Stimulated activated naive CD4-positive, alpha-beta T cell treated with Interleukin-2 at 50 U/mL for 16 hours (primary cell): ENCODE measurements at places on chromosomes 2 and 18.

DNA sequence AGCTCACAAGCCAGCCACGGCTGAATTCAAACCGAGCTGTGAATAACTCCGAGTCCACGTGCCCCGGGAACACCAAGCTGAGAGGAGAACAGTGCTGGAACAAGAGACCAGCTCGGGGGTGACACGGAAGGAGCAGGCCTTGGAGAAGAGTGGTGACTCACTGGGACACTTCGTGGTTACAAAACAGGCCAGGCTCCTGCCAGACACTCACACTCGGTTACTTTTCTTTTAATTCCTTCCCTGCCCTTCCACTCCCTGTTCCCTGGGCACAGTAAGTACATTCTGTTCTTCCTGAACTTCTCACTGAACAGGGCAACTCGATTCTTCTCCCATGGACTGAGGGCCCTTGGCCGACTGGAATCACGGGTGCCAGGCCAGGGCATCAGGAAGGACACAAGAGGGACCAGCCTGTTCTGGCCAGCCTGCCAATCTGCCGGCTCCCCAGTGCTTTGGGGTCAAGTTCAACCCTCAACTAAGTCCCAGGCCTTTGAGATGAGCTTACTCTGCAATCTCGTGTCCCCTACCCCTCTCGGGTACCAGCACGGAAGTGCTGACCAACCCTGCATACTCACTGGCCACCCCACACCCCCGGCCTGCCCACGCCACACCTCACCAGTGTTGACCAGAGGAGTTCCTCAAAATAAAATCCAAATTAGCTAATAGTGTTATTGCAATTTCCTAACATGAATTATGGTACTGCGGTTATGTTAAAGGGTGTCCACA lies 87.5 kb downstream of the TFCP2L1 start:
- no peak for DNase-seq

GRCh38 chr2:135386993-135387392 lies 144.0 kb downstream of the ZRANB3 start:
- DNase-seq, result no peak

GRCh38 chr2:2270808-2271415 lies 60.2 kb downstream of the MYT1L start:
- no peak for DNase-seq

DNA sequence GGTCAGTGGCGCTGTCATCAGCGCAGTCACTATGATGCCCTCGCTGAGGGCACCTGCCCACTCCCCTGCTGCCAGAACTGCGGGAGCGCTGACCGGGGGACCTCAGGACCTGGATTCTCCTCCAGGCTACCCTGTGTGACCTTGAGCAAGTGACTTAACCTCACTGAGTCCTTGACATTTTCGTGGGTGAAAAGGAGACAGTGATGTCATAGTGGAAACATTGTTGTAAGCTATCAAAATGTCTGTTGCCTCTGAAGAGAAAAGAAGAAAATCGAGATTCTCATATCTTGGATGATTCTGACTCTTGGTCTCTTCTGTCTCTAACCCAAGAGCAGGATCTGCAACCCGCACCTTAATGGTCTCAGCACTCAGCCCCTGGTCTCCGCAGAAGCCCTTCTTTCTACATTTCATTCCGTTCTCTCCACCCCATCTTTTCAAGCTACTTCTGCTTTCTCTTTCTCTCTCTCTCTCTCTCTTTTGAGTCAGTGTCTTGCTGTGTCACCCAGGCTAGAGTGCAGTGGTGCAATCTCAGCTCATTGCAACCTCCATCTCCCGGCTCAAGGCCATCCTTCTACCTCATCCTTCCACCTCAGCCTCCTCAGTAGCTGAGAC lies 978 bp upstream of the TUBA4A start:
- peak; percentile 26 for DNase-seq

DNA sequence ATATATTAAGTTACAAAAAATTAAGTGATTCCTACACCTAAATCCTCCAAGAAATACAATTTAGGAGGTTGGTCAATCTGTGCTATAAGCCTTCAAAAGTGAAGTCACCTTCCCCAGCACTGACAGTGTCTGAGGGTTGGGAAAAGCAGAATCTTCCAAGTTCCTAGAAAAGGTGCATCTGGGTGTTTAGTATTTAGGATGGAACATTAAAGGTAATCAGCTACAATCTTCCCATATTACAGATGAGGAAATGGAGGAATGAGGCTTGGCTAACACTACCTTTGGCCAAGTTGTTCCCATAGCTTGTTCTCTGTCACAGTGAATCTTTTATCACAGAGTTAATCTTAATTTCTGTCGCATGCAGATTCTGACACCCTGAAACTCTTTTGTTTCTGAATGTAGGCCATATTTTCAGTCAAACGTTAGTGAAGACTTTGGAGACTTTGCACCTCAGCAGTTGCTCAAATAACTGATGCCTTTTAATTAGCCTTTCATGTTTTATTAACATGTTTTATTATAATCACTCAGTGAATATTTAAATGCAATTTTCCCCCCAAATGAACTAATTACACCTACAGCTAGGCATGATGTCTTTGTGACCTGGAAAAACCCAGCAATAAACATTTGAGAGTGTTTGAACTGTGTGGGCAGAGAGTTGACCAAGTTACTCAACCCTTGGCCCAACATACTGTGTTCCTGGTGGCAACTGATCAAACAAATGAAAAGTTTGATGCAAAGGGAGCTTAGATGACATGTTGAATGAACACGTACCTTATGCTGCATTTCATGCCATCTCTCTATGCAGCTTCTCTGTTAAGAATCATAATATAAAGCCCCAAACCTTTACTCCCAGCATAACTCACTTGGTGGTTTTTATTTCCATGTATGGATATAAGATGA lies 17.6 kb downstream of the FN1 start:
- no peak for DNase-seq

GRCh38 chr2:218981390-218981880 lies 3.5 kb downstream of the FEV start:
- DNase-seq, result no peak

DNA sequence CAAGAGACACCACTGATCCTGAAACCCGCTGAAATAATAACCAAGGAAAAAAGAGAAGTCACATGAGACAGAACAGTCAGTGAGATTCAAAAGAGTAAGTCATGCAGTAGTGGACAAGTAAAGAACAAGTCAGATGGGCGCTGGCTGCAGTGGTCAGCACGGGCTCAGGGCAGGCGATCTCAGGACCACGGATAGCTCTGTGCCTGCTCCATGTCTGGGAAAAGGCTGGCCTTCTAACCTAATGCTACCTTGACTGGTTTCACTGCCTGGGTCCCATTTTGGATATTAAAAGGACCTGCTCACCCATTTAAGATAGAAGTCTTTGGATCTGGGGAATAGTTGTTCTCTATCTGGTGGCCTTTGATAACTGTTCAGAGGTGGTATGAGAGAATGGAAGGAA lies 61.7 kb upstream of the LCLAT1 start:
- DNase-seq, result no peak

- peak; percentile 73 for DNase-seq
These were observed 6.5 kb downstream of the TANK start for GRCh38 chr2:161166538-161167409.

DNA sequence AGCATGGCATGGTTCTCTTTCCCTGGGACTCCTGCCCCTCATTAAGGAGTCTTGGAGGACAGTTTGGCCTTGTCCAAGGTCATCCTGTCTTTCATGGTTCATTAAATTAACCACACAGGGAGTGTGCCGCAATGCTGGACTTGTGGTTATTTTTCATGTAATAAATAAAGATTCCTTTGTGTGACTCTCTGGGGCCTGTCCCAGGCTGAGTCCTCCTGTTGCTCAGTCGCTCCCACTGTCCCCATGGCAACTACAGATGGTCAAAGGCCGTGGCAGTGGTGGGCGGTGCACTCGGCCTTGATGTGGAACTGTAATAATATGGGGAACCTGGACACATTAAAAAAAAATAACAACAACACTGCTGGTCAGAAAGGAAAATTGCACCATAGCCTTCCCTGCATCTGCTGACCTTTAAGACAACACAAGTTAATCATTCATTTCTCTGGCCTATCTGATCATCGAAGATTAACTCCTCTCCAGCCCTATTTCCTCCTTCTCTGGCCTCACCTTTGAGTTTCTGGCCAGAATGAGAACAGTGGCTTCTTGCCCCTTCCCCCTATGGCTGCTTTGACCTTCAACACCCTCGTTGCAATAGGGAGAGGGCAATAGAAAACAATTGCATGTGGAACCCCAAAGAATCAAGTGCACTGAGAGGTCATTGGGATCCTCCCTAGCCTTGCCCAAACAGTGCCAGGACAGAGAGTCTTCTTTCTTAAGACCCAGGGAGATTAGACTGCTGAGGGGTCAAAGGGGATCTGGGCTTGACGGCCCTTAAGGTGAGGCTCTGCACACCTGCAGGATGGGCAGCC lies 44.7 kb downstream of the PSD4 start:
- no peak for DNase-seq

DNA sequence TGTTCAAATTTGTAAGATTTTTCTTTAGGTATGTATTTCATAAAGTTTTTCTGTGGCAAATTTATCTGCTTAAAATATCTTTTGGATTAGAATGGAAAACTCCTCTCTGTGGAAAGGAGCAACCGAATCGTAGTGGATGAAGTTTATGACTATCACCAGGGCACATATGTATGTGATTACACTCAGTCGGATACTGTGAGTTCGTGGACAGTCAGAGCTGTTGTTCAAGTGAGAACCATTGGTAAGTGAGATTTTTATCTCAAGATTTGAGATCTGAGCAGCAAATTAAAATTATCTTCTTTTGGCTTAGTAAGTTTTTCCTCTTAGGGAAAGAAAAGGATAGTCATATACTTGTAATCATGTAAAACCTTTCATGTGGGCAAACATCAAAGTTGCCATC lies 14.2 kb downstream of the IL18RAP start:
- DNase-seq, result no peak

GRCh38 chr18:9334973-9335696 lies 562 bp downstream of the TWSG1 start:
- DNase-seq, result peak; percentile 5

GRCh38 chr18:2981212-2981728 lies 31.7 kb downstream of the LPIN2 start:
- no peak for DNase-seq

DNA sequence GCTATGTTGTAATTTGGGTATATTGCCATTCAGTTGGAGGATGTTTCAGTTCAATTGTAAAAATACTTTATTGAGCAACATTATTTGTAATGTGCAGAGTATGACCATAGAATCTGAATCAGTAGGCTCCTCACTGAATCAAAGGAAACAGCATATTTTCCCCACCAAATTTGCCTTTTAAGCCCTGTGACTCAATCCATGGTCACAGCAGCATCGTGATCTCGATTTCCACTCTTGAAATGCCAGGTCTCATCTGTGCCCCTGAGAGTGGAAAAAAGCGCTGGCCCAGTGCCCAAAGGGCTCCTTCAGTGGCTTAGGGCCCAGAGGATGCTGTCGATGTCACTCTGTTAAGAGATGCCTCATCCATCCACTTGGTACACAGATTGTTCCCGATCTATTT lies 57.5 kb downstream of the FHOD3 start:
- no peak for DNase-seq

DNA sequence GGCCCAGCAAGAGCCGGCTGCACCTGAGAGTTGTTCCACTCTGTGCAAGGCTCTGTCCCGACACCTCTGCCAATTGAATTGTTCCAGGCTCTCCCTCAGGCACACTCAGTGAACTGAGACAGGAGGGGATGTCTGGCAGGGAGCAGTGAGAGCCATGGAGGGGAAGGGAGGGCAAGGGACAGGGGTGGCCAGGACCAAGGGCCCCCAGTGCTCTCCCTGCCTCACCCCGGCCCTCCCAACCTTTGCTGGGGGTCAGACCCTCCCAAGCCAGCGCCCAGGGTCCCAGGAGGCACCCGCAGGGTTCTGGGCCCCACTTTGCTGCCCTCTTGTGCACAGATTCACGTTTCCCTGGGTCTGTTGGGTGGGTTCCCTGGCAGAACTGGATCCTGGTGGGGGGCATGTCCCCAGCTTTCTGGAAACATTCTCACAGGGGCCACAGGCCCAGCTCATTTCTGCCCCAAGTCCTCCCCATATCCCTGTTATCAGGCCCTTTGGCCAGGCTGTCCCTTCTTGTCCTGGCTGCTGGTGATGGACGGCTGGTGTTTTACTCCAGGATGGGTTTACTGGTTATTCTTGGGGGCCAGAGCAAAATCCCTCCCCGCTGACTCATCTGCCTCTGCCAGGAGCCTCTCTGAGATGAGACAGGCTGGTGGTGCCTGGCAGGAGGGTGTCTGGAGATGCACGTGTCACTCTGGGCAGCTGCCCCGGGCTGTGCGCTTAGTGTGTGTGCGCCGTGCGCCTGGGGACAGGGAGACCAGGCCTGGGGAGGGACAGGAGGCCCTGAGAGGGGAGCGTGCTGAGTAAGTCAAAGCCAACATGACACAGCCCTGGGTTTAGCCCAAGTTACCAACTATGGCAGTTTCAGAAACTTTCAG lies 136.5 kb upstream of the CTDP1 start:
- DNase-seq, result no peak

DNA sequence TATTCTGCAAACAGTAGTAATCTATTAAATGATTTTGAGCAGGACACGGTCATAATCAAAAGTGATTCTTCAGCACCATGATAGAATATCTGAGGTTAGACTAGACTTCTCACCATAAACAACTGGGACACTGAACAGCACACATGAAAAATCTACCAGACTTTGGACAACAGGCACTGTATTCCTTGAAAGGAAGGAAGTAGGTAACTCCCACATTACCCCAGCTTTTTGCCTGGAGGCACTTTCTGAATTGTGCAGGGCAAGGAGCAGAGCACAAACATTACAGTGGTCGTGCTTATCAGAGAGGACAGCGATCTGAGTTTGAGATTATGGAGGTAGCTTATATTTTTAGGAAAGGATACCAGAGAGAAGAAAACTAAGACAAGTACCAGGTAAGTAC lies 25.3 kb upstream of the IL1RL1 start:
- no peak for DNase-seq

- no peak for DNase-seq
These were observed 6.7 kb upstream of the SCN1A start for GRCh38 chr2:166134252-166135151.

GRCh38 chr18:62030091-62030985 lies 137.5 kb upstream of the RNF152 start:
- DNase-seq, result no peak

GRCh38 chr18:27184115-27185024 lies 738 bp downstream of the CHST9 start:
- DNase-seq, result no peak

GRCh38 chr18:50004013-50004412 lies 190.7 kb upstream of the ACAA2 start:
- no peak for DNase-seq

GRCh38 chr18:79712206-79712857 lies 32.7 kb downstream of the CTDP1 start:
- no peak for DNase-seq

GRCh38 chr2:154368153-154368552 lies 330.3 kb upstream of the KCNJ3 start:
- DNase-seq, result no peak

GRCh38 chr2:36367895-36368353 lies 12.3 kb downstream of the CRIM1 start:
- no peak for DNase-seq

- DNase-seq, result no peak
These were observed 19.5 kb upstream of the ERCC3 start for GRCh38 chr2:127313406-127313805.

- no peak for DNase-seq
These were observed 1068.8 kb downstream of the LRP1B start for GRCh38 chr2:141062031-141062430.

GRCh38 chr2:127174136-127174535 lies 46.0 kb downstream of the CYP27C1 start:
- DNase-seq, result no peak
